AG08396 (cell line): ENCODE measurements at places on chromosomes 2 and 18.
A peak's percentile ranks its signal among the peaks of the same experiment; 100 is the strongest.

DNA sequence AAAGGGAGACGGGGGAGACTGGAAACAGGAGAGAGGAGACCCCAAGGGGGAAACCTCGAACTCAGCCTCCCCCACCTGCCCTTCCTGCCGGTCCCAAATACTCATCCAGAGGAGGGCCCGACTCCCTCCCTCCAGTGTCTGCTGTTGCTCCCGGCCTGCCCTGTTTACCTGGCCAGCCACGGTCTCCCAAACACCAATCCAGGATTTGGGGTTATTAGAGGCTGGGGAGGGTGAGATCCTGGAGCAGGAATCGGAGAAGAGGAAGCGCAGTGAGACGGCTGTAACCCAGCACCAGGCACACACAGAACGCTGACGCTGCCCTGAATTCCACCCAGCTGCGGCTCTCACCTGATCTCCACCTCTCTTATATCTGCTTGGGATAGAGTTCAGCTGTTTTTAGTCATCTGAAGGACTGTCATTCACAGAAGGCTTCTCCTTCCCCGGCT lies 213.0 kb downstream of the TNS1 start:
- DNase-seq = no peak

- DNase-seq = peak; percentile 68
These were observed 751 bp upstream of the NMI start for GRCh38 chr2:151289972-151290866.

DNA sequence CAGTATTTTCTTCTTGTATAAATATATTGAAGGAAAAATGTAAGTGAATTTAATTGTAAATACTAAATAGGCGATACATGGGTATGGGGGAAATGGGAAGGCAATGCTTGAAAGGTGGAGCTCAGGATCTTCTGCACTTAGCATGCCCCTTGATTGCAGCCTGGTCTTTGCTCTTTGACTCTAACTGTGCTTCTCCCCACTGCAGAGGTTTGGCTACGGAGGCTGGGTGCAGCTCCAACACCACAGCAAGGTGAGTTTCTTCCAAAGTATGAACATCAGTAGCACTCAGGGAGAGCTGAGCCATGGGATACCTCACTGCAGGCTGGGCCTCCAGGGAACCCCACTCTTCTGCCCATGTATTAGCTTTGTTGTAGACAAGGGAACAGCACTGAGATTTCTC lies 6.6 kb downstream of the ACMSD start:
- DNase-seq = no peak

DNA sequence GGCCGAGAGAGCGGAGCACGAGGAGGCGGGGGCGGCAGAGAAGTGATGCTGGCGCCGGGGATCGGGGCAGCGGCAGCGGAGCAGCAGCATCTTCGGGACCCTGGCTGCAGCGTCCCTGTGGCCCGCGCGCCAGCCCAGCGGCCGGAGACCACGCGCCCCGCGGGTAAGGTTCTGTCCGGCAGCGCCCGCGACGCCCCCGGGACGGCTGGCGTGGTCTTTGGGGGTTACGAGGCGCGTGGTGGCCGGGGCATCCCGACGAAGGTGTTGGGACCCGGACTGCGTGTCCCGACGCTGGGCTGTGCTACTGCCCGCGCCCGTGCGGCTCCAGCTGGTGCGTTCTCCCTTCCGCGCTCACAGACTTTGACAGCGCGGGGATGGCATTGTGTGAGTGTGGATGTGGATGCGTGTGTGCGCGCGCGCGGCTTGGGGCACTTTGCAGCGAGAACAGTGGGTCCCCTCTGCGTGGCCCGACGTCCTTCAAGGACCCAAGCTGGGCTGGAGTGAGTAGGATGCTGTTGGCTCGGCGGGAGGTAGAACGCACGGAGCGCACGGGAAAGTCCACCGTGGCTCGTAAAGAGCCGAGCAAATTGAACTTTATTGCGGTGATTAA lies 405.0 kb downstream of the XIRP2 start:
- DNase-seq = peak; percentile 38

- DNase-seq = no peak
These were observed 148.3 kb downstream of the SATB2 start for GRCh38 chr2:199309411-199309810.

GRCh38 chr2:237538001-237538720 lies 28.2 kb upstream of the PRLH start:
- DNase-seq = no peak

GRCh38 chr2:220687231-220687843 lies 884.8 kb downstream of the EPHA4 start:
- peak; percentile 61 for DNase-seq

DNA sequence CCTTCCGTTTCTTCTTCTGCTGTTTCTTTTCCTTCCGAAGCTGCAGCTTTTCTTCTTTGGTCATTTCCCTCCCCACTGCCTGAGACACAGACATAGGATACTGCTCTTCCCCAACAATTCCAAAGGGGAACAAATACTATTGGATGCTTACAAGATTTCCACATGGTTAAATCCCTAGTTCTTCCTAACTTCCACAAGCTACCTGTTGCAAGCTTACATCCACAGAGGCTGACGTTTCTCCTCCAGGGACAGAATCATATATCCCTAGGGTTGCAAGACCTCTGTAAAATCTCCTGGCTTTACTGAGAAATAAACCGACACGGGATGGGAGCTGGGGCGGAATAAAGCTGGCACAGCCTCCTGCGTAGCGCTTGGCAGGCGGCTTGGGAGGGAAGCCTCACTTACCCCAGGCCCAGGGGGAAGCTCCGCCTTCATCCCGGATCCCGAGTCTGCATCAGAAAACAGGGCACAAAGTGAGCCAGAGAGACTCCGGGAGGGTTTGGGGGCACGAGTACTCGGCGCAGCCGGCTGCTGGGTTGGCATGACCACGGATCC lies 590 bp downstream of the EIF2B4 start:
- DNase-seq = peak; percentile 84

- no peak for DNase-seq
These were observed 83.8 kb upstream of the FAM237A start for GRCh38 chr2:206558492-206558891.

DNA sequence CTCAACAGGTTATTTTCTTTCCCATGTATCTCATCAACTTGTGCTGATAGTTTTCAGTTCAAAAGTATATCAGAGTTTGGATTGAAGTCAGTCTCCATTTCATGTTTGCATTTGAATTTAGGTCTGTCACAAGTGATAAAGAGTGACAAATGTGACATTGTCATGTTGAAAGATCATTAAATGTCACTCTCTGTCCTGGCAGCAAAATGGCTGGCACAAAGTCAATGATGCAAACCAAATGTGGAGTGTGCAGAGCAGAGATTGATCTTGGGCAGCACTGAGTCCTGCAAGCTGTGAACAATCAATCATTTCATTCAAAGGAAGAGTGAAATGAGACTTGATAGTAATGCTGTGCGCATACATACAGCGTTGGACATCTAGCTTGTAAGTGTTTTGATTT lies 421.8 kb upstream of the CDH7 start:
- no peak for DNase-seq

DNA sequence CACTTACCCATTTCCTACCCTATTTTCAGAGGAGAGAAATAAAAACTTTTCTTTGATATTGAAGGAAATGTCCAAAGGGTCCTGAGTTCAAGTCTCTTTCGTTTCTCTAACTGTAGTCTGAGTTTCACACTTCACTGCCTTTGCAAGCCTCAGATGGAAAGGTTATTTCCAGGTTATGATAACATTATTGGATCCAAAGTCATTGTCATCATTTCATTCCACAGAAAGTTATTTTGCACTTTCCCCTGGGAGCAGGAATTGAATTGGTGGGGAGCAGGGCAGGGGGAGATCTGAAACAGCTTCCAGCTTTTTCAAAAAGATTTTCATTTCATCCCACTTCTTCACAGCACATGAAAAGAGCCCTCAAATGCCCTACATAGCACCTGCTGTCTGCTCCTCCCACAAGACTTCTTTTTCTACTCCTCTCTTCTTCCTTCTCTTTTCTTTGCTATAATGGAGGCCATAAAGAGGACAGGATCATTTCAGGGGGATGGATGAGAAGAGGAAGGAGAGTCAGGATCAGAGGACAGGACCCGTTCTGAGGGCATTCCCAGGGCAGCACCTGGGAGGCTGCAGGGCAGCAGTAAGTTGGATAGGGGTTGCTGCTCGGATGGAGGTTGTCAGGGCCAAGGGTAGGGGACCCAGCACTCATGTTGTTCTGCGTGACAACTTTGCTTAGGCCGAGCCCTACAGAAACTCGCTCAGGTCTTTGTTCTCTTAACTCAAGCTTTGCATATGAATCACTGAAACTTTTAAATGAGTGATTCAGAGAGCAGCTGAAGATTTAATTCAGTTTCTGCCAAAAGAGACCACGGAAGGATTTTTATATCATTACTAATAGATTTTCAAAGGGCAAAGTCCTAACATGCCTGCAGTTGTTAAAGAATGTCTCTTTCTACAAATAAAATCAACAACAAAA lies 11.4 kb upstream of the GALNT5 start:
- DNase-seq = peak; percentile 54

DNA sequence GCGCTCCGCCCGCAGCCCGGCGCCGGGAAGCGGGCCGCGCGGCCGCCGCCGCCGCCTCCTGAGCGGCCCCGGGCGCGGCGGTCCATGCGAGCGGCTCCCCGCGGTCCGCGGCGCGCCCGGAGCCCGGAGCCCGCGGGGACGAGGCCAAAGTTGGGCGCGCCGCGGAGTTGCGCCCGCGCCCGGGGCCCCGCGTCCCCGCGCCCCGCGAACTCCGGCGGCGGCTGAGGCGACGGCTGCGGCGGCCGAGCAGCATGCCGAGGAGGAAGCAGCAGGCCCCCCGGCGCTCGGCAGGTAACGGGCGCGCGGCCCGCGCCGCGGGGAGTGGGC lies 992 bp downstream of the TSHZ1 start:
- DNase-seq = no peak

DNA sequence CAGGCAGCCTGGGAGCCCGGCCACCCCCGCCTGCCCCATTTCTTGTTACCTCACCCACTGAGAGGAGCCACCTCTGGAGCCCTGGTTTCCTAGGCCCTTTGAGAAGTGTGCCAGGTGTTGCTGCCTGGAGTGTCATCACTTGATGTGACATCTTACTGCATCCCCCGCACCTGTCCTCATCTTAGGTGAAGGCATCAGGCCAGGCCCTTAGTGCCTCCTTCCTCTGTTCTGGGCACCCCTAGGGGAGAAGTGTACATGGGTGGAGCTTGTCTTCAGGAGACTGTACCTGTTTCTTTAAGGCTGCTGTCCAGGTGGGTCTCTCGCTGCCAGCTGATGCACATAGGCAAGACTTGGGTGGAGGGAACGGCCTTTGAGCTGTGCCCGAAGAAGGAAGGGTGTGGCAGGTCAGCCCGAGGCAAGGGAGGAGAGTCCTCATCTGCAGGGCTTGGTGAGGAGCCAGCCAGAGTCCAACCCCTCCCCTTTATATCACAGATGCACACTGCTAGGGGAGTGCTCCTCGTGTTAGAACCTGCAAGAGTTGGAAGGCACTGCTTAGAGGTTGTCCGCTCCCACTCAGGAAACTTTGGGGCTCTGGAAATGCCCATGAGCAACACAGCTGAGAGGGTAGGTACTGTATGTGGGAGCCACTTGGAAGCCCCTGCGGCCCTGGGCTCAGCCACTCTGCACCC lies 45.9 kb downstream of the NCK2 start:
- no peak for DNase-seq

DNA sequence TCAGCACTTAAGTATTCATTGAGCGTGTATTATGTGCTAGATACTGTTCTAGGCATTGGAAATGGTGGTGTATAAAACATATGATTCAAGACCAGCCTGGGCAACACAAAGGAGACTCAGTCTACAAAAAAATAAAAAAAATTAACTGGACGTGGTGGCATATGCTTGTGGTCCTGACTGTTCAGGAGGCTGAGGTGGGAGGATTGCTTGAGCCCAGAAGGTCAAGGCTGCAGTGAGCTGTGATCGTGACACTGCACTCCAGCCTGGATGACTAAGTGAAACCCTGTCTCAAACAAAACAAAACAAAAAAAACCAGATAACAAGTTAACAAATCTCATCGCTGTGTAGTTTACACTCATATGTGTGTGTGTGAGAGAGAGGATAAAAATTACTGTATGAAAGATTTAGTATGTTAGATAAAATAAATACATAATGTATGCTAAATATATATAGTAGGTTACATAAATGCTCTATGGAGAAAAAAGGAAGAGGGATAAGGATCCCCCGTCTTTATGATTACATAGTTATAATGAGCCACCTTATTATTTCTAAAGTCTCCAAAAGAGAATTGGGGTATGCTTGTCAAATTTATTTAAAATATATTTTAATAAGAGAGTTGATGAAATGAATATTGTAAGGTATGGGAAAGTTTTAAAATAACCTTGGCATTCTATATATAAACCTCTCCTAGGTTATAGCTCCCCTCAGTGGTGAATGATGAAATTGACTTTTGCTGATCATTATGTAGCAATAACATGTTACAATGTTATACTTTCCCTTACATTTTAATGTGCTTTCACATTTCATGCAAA lies 69.2 kb downstream of the EHBP1 start:
- no peak for DNase-seq

DNA sequence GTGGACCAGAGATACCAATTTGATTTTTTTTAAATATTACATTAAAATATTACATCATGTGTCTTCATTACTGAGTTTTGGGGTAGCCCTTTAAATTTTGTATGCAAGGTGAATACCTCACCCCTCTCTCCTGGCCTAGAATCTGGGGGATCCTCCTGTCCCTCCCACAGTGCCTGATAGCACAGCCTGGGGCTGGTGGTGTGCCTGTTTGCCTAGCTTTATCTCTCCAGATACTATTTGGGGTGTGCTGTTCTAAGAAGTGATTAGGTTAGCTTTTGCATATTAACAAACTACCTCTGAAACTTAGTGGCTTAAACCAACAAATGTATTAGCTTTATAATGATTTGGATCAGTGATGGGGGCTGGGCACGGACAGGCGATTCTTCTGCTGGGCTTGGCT lies 20.7 kb upstream of the B3GNT7 start:
- no peak for DNase-seq

- peak; percentile 65 for DNase-seq
These were observed 188.6 kb upstream of the FN1 start for GRCh38 chr2:215624423-215624829.

DNA sequence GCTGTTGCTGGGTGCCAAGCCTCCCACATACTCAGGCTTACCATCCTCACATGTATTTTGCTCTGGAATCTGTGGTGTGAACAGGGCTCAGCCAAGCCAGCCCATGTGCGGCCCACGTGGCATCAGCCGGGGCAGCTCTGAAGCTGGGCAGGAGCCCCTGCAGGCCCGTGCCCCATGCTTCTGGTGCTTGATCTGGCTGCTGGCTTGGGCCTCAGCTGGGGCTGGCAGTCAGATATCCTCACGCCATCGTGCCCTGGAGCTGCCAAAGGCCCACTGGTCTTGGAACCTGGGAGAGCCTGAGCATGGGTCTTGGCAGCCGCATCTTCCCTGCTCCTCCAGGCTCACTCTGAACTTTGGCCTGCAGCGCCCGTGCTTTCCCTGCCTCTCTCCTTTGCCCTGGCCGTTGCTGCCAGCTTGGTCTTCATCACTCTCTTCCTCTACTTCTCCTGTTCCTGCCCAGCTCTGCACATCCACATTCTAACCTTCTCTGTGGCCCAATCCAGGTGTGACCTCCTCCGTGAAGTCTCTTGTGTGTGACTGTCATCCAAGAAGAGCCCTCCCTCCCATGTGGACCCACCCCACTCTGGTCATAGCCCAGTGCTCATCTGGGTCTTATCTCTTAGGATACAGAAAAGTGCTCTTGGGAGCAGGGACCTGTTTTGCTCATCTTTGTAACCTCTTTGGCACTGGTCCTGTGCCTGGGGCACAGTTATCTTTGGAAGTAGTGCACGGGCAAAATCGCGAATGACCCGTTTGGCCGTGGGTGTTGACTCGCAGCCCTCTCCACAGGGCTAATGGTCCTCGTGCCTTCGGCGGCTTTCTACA lies 116.1 kb downstream of the RNF144A start:
- DNase-seq = no peak
